WTC11 (cell line): ENCODE measurements at places on chromosomes 2 and 18. TPM values are rescaled to one million over a fixed set of nuclear protein-coding genes. Genes with fewer than 3 reads are reported as not detected.

Gene CPSF3
- total RNA-seq: 83.7 to 88.4 TPM (median 84.2 TPM) in 3 replicates

DNA sequence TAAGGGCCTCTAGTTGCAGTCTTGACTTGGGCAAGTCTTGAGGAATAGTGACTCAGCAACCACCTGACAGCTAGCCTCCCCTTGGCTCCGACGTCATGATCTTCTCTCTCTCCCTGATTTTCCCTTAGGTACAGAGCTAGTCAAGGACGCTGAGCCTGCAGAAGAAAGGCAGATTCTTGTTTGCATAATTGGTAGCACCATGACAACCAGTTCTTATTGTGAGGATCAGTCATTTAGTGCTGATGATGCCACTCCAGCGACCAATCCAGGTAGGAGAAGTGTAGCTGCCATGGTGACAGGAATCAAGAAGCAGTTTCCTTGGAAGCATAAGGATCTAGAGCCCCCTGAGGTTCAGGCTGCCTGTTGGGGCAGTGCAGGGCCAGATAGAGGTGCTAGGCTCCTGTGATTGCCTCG, 2.8 kb upstream of the RESP18 start:
- DNase-seq: peak; percentile 24

DNA sequence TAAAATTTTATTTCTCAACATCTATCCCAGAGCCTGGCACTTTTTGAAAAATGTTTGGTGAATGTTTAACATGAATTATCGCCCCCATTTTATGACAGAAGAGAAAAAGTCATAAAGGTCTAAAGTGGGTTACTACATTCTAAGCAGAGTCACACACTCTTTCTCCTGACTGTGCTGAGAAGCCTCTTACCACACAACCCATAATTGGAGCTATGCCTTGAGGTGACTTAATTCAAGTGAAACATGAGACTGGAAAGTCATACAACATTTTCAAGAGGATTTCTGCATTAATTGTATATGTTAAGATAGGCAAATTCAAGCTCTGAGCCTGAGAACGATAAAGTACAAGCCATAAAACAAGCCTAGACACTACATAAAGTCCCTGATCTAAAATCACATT, 3.1 kb upstream of the DSEL start:
- DNase-seq: no peak

Gene TYMS
- total RNA-seq: 83.2 to 86.4 TPM (median 86.3 TPM) in 3 replicates

DNA sequence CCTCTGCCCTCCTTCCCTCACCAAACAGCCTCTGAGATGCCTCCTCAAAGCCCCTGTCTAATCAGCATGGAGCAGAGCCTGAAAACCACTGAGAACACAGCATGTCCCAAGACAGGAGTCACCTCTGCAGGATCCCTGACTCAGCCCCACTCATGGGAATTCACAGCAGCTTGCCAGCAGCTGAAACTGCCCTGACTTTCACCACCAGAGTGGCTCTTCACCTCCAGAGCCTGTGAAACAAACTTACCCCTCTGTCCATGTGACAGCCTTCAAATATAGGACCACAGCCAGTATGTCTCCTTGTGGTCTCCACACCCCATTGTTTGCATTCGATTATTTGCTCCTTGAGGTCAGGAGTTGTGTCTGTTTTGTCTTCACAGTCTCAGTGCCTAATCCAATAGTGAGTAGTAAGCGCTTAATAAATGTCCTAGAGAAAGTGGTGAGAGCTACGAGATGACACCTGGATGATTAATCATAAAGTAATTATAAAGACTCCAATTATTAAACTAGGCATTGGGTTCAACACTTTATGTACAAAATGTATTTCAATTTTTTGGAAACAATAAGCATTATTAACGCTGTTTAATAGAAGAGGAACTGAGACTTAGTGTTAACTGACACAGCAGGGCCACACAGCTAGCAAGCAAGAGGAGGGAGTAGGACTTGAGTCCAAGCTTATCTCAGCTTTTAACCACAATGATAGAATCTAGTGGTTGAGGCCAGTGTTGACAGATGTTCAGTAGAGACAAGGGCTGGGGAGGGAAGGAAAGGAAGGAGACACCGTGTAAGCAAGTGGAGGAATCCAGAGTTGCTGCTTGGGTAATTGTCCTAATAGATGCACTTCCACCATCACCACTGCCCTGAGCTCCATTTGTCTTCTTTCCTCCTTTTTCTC, 358.7 kb upstream of the TNP1 start:
- DNase-seq: no peak

Gene CNRIP1
- 1.3 to 1.6 TPM (median 1.4 TPM) in 3 replicates for total RNA-seq

DNA sequence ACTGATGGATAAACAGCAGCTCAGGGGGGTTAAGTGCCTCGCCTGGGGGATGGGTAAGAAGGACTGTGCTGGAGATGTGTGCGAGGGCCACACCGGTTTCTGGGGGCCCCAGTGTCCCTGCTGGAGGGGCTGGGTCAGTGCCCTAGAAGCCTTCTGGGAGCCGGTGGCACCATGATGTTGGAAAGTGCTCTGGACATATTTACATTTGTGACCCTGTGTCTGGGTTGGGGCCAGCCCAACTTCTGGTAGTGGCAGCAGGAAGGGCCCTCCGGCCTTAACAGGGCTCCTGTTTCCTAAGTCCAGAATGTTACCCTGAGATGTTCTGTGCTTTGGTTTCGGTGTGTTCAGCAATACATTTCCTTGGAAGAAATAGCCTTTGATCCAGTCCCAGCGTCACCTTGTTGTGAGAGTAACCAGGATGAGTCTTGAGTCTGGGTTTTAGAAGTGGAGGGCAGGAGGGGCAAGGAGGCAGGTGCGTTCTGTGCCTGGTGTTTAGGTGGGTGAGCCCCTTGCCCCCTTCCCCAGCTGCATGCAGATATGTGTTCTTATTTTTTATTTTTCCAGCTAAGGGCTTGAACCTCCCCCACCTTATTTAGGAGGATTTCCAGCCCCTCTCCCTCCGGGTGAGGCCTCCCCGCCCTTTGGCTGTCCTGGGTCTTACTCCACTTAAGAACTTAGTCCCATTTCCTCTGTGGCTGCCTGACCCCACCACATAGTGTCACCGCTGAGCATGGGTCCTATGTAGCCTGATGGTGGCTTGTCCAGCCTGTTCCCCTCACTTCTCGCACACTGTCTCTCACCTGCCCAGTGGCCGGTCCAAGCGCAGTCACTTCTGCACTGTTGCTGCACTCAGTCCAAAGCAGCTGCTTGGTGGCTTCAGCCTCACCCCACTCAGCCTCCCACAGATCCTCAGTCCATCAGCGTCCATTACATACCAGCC, 132.7 kb upstream of the HS6ST1 start:
- no peak for DNase-seq

- no peak for DNase-seq
Measured at GRCh38 chr2:99762714-99763113, 272.9 kb upstream of the REV1 start.

DNA sequence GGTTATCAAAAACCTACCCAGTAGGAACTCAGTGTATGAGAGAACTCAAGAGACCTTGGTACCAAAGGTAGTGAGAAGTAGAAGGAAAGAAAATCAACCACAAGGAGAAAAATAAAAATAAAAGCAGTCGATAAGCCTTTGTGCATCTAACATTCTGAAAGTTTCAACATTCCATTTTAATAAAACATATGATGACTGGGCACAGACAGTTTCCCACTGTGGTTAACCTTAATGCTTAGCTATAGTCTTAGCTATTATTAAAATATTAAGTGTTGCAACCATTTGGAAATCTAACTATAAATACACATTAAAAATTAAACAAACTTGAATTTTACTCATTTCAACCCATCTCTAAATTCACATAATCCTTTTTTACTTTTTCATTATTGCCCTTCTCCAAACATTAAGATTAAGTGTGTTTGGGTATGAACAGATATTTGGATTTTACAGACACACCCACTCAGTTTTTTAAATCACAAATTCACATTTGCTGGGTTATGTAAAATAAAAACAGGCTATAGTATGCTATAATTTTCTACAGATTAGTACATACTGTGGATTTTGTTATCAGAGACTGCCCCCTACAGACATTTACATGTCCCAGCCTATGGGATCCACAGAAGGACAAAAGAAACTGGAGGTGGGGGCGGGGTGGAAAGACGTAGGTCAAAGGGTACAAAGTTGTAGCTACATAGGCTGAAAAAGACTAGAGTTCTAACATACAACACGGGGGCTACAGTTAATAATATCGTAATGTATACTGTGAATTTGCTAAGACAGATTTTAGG, 32.8 kb downstream of the SRBD1 start:
- peak; percentile 23 for DNase-seq

DNA sequence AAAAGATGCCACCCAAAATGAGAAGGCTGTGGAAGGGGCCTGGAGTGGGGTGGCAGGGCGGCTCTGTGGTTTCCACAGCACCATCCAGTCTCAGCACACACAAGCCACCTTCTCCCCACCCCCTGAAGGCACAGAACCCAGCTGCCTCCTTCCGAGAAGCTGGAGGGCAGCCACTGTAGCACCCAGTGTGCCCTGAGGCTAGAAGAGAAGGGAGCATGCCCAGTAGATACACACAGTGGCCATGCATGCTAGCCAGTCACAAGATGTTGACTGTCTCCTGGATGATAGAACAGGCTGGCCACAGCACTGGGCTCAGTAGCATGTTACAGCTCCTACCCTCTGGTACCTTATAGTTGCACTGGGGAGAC, 148.9 kb upstream of the EPAS1 start:
- DNase-seq: no peak

Gene LONRF2
- 0.33 to 0.57 TPM (median 0.55 TPM) in 3 replicates for total RNA-seq

DNA sequence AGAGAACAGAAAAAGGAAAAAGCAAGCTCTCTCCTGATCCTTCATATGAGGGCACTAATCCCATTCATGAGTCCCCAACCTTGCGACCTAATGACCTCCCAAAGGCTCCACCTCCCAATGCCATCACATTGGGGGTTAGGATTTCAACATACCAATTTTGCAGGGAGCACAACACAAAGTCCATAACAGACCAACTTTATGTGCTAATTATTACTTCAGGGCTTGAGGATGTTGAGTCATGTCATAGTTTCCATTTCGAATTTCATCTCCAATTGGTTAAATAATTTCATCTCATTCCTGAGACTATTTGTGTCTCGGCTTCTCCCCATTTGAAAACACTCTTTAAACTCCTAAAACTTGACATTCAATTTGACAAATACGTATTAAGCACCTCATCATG, 69.9 kb upstream of the KLF7 start:
- no peak for DNase-seq

GRCh38 chr2:10119601-10120157, 2.9 kb upstream of the RRM2 start:
- no peak for DNase-seq

Gene CCDC121
- 1.9 to 2.9 TPM (median 2.0 TPM) in 3 replicates for total RNA-seq

Gene SERPINB4
- 0.37 to 1.3 TPM (median 0.53 TPM) in 3 replicates for total RNA-seq

Gene HRH4
- not detected in 3 replicates for total RNA-seq

GRCh38 chr2:150466741-150467620, 20.5 kb downstream of the RND3 start:
- DNase-seq: no peak
